ENCODE measurements at places on chromosomes 1 and 21.

DNA sequence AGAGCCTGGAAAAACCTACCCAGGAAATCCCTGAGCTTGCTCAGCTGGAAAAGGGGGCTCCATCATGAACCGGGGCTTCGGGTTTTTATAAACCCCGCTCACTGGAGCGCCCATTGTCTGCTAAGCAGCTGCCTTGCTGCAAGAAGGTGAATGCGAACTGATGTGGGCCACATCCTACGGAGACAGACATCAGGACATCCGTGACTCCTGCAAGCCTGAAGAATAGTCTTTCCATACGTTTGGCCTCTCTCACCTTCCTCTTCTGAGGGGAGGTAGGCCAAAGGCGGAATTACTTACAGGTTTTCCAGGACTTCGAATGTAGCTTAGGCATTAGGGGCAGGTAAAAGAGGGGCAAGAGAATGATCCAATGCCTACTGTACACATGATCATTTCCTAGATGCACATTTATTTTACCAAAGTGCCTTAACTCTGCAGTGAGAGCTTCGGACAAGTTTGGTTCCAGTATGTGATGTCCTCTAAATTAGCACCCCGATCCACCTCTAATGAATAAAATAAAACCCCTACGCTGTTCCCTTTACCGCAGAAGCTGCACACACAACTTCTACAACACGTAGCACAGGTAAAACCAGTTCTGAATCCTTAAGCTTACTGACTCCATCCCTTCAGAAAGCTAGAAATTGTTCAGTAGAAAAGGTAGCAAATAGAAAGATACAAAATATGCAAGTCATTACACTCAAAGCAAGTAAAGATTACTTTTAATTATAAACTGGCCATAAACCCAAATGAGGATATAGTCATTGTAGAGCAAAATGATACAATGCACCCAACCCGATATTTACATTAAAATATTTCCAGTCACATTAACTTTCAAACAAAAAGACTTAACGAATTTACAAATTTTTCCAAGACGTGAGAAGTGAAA is 866 bp upstream of the SORT1 start:
- DNase-seq = no peak

DNA sequence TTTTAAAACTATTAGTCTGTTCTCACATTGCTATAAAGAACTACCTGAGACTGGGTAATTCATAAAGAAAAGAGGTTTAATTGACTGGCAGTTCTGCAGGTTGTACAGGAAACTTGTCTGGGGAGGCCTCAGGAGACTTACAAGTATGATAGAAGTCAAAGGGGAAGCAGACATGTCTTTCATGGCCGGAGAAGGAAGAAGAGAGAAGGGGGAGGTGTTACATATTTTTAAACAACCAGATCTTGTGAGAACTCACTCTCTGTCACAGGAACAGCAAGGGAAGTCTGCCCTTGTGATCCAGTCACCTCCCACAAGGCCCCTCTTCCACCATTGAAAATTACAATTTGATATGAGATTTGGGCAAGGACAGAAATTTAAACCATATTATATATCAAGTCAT is 55.9 kb downstream of the CLIC4 start:
- DNase-seq = no peak

DNA sequence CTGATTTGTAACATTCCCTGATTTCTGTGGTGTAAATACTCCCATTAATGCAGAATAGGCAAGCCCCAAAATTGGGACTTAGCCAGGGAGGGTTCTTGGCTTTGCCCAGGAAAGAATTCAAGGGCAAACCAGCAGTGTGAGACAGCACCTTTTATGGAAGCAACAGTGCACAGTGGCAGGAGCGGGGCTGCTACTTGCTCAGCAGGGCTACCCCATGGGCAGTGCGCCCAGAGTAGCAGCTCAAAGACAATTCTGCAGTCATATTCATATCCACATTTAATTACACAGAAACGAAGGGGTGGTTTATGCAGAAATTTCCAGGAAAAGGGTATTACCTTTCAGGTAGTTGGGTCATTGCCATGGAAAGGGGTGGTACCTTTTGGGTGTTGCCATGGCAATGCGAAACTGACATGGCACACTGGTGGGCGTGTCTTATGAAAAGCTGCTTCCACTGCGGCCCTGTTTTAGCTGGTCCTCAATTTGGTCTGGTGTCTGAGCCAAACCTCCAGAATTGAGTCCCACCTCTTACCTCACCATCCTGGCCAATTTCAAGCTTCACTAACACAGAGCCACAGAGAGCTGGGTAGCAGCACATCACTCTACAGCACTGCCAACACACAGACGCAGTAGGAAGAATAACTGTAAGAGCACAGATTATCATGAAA is 35.9 kb downstream of the FHAD1 start:
- no peak for DNase-seq

DNA sequence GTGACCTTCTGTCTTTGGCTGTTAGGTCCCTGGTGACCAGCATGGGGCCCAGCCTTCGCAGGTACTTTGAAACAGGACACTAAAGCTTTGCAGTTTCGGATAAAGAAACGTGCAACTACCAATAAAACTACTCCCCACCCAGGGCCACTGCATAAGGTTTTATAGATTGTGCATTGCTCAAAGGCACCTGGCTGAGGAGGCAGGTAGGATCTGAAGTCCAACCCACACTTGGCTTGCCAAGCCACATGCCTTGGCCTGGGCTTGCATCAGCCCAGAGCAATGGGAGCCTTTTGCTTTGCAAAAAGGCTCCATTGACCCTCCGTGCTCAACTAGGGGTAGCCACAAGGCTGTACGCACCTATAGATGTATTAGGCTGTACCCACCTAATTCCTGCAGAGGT is 84.4 kb upstream of the SYT6 start:
- no peak for DNase-seq

DNA sequence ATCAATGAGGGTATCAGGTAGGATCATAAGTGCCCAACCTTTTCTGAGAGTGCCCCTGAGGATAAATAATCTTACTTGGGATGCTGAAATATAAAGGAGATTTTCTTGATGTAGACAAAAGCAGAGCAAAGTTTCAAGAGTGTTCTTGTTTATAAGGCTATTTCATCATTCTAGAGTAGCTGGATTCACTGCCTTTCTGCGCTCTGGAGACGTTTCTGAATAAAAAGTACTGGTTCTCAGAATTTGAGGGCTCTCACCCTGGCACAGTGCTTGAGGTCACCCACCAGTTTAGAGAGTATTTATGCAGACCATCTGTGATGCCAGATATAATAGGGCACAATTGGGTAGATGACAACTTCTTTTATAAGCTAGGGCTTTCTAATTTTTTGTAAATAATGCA is 103.3 kb downstream of the GDAP2 start:
- DNase-seq = no peak

GRCh38 chr1:92851729-92852128 is 19.9 kb downstream of the RPL5 start:
- no peak for DNase-seq

DNA sequence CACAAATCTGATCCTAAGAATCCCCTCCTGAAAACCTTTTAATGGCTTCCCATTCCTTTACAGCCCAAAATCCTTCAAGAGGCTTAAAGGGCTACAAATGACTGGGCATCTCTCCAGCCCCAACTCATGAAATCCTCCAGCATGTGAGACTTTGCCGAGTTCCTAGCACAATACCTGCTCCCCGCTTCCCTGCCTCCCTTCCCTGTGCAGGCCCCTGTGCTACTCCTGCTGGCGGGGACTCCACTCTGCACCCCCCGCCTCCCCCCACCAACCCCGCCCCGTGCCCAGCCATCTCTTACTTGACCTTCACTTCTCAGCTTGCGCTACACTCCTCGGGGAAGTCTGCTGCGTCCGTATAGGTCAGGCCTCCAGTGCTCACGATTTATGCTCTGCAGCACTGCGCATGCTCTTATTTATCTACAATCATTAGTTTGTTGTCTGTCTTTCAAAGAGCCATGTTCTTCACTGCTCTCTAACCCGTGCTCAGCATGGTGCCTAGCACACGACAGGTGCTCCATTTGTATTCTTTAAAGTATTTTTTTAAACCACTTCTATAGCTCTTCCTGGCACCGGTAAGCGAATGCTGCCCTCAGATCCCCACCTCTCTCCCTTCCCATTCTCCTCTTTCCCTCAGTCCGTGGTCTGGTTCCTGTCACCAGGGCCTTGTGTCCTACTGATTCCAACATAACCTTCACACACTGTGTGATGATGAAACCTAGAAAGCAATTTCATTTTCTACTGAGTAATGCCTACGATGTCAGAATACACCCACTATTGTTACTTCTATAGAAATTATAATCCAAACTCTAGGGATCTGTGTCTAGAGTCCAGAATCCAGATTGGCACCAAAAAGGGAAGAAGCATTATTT is 37.5 kb upstream of the PLA2G2C start:
- DNase-seq = no peak

DNA sequence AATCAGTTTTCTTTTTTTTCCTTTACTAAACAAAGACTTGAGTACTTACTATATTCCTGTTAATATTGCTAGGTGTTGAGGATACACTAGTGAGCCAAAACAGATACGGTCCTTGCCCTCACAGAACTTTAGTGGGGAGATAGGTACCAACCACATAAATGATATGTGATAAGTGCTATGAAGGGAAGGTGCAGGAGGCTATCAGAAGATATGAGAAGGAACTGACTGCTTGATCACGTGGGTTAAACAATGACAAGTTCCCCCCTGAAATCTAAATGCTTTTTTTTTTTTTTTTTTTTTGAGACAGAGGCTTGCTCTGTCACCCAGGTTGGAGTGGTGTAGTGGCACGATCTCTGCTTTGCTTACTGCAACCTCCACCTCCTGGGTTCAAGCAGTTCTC is 25.0 kb downstream of the RBM15 start:
- no peak for DNase-seq

DNA sequence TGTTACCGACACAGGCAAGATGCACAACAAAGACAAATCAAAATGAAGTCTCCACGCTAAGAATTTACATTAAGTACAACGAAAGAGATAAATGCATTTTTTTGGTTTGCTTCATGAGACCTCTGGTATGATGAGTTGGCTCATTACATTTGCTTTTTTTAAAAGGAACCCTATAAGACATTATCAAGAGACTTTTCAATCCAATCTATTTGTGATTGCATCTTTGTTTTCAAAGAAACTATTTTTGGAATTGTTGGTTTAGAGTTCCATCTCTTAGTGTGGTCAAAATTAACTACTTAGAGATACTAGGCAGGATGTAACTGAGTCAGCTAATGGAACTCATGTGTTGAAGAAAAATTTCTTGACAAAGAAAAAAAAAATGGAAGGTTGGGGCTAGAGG is 200.1 kb downstream of the ZC3H11B start:
- no peak for DNase-seq

GRCh38 chr1:172121081-172121717 is 279.9 kb downstream of the DNM3 start:
- DNase-seq = no peak

GRCh38 chr1:230112131-230112701 is 45.2 kb downstream of the GALNT2 start:
- DNase-seq = no peak

- DNase-seq = no peak
These were observed 428.0 kb upstream of the CAMK1G start for GRCh38 chr1:209155546-209155945.

- DNase-seq = no peak
These were observed 844 bp upstream of the MEAF6 start for GRCh38 chr1:37515185-37516034.

DNA sequence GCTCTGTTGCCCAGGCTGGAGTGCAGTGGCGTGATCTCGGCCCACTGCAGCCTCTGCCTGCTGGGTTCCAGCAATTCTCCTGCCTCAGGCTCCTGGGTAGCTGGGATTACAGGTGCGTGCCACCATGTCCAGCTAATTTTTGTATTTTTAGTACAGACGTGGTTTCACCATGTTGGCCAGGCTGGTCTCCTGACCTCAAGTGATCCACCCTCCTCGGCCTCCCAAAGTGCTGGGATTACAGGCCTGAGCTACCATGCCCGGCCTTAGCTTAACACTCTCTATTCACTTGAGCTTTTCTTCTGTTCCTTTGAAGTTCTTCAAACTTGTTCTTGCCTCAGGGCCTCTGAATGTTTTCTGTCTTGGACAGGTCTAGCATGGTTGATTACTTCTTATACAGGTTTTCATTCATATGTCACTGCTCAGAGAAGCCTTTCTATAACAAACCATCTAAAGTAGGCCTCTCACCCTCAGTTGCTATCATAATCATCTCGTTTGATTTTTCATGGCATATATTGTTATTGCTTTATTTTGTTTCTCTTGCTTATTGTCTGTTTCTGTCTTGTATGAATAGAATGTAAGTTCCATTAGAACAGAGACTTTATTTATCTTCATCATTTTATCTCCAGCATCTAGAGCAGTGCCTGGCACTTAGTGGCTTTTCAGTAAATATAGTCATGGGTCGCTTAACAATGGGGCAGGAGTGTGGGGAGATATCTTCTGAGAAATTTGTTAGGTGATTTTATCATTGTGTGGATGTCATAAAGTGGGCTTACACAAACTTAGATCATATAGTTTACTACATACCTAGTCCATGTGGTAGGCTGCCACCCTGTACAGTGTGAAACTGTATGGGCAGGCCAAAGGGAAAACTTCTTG is 12.1 kb downstream of the OSBPL9 start:
- no peak for DNase-seq

GRCh38 chr21:38268864-38269575 is 12.2 kb downstream of the KCNJ15 start:
- DNase-seq = no peak

DNA sequence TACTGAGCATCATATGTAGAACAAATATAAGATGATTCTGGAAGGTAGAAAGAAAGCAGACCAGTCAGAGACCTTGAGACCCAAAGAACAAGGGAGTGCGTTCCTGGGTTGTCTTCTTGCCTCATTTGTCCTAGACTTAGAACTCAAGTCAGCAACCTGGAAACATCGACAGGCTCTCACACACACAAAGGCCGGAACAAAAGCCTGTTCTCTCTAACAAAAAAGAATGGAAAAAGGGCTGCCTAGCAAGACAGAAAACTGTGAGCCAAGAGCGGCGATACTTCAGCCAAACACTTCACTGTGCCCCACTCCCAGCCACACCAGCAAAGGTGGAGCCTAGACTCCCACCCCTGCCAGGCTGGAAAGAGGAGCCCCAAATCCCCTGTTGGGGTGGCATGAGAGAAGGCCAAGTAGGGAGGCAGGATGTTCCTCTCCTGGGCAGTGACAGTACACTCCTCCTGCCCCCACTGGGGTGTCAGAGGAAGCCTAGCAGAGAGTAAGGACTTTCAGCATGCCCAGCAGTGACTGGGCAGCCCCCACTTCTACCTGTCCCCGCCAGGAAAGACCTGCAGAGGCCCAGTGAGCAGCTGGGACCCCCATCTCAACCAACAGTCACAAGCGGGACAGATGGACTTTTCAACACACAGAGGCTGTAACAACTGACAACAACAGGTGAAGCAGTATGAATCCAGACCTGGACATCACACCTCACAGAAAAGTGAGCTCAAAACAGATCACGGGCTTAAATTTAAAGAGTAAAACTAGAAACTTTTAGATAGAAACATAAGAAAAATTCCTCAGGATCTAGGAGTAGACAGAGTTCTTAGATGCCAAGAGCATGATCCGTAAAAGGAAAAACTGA is 33.0 kb downstream of the MRAP start:
- no peak for DNase-seq

- DNase-seq = no peak
These were observed 16.4 kb upstream of the OSBPL9 start for GRCh38 chr1:51600529-51600928.

GRCh38 chr1:59302297-59302696 is 5.4 kb downstream of the FGGY start:
- no peak for DNase-seq

GRCh38 chr1:12016182-12016581 is 3.1 kb upstream of the MIIP start:
- no peak for DNase-seq

- peak; percentile 84 for DNase-seq
These were observed at the start of gene ARHGAP30 for GRCh38 chr1:161069731-161070270. Gene ARHGAP30, minus strand, starts transcription at chr1:161069891. Its CDS starts 267 bp downstream, at chr1:161069624.

GRCh38 chr1:33074193-33074945 is 6.6 kb upstream of the AZIN2 start:
- DNase-seq = no peak
